ENCODE measurements at places on chromosomes 11 and 22.

- DNase-seq: no peak
These were observed 37.1 kb downstream of the TST start for GRCh38 chr22:36982136-36982535.

DNA sequence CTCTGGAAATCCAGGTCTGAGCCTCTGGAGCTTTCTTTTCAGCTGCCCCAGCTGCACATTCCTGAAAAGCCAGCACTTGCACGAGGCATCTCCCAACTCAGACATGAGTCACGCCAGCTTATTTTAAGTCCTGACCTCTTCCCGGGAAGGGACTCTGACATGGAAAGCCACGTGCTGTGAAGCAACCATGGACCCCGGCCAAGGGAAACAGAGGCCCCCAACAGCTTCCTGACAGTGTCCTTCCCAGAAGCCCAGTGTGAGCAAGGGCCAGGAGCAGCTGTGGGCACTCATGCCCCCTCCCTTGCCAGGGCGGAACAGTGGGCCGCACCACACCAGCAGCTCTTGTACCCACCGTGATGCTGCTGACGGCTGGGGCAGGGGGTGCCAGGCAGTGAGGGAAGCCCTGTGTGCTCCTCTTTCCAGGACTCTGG is 118.8 kb upstream of the CADM1 start:
- no peak for DNase-seq

DNA sequence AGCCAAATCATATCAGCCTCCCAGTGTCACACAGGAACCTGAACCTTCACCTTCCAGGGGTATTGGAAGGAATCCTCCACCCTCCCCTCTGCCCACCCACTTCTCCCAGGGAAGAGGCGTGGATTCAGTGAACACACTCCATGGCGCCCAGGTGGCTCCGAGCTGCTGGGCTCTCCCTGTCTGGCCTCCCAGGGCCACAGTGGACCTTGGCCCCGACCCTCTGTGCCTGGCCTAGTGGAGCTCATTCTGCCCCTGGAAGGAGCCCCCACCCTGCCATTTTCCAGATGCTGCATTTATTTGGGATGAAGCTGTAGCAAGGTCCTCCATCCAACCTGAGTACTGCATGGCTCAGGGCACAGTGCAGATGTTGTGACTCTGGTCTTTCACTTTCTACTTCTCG is 1340.1 kb downstream of the TBC1D22A start:
- DNase-seq: no peak

GRCh38 chr22:32048069-32048468 is 5.0 kb downstream of the SLC5A1 start:
- no peak for DNase-seq

DNA sequence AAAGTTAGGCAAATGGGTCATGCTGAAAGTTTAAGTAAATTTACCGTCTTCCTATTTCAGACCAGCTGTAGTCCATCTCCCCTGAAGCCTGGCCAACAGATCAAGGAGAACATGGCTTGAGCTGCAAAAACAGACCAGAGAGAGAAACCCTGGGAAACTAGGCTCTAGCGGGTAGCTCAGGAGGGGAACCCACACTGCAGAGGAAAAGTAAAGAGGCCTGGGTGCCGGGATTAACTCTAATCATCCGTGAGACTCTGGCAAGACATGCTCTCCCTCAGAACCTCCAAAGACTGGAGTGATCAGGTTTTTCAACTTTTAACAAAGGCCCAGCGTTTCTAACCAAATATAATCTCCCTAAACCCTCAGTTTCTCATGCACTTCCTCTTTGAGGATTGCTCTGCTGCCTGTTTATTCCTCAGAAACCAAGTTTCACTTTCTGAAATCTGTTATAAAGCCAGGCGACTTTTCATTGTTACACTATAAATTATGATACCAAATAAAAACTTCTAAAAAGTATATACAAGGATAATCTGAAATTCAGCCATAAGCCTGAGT is 67.5 kb downstream of the GAB2 start:
- no peak for DNase-seq

Measured in SK-N-SH (cell line).